ENCODE measurements at places on chromosomes 12 and 14. TPM values are rescaled to one million over a fixed set of nuclear protein-coding genes. Genes with fewer than 3 reads are reported as not detected.

DNA sequence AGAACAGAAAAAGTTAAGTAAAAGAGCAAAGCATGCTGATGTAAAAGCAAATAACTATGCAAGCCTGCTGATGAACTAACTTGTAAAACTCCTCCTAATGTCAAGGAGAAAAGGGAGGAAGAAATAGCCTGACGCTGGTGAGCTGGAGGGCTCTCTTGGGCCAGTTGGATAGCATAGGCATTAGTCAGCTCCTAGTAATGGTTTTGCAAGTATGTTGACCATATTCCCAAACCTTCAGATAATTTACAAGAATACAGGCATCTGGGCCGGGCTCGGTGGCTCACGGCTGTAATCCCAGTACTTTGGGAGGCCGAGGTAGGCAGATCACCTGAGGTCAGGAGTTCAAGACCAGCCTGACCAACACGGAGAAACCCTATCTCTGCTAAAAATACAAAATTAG lies 871.4 kb downstream of the C12orf50 start:
- no peaks in the 10 kb centered on the region for H3K36me3 ChIP-seq
- H3K27me3 ChIP-seq: no peaks in the 10 kb centered on the region
- no peak overlapping the region for H3K27ac ChIP-seq
- no peak for DNase-seq
- no peaks in the 10 kb centered on the region for H3K4me1 ChIP-seq
- no peak overlapping the region for H3K4me3 ChIP-seq

GRCh38 chr12:119630962-119631550 lies 36.9 kb upstream of the PRKAB1 start:
- no peak overlapping the region for H3K4me3 ChIP-seq
- no peaks in the 10 kb centered on the region for H3K36me3 ChIP-seq
- H3K27ac ChIP-seq: no peak overlapping the region
- peaks cover 19% of the 10 kb centered on the region for H3K27me3 ChIP-seq
- no peaks in the 10 kb centered on the region for H3K4me1 ChIP-seq

DNA sequence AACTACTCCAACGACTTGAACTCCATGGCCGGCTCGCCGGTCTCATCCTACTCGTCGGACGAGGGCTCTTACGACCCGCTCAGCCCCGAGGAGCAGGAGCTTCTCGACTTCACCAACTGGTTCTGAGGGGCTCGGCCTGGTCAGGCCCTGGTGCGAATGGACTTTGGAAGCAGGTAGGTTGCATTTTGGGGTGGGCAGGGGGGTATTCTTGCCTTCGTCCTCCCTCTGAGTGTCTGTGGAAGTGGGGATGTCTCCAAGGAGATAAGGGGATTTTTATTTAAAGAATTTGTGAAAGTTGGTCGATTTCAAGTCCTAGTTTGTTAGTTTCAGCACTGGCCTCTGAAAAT lies 1.3 kb downstream of the ASCL1 start:
- H3K27ac ChIP-seq: no peak overlapping the region
- peaks cover 80% of the 10 kb centered on the region for H3K27me3 ChIP-seq
- peaks cover 28% of the 10 kb centered on the region for H3K4me1 ChIP-seq
- H3K36me3 ChIP-seq: no peaks in the 10 kb centered on the region

- H3K4me1 ChIP-seq: no peaks in the 10 kb centered on the region
- DNase-seq: no peak
- no peaks in the 10 kb centered on the region for H3K36me3 ChIP-seq
- no peak overlapping the region for H3K27ac ChIP-seq
- peaks cover 30% of the 10 kb centered on the region for H3K27me3 ChIP-seq
- H3K4me3 ChIP-seq: no peak overlapping the region
These were observed 407.5 kb downstream of the MED13L start for GRCh38 chr12:115870021-115870420.

- peak overlapping the region; percentile 89 for H3K27ac ChIP-seq
- no peaks in the 10 kb centered on the region for H3K27me3 ChIP-seq
- H3K4me3 ChIP-seq: peak overlapping the region; percentile 63
These were observed 165.2 kb downstream of the VRK1 start for GRCh38 chr14:96962337-96962736.

DNA sequence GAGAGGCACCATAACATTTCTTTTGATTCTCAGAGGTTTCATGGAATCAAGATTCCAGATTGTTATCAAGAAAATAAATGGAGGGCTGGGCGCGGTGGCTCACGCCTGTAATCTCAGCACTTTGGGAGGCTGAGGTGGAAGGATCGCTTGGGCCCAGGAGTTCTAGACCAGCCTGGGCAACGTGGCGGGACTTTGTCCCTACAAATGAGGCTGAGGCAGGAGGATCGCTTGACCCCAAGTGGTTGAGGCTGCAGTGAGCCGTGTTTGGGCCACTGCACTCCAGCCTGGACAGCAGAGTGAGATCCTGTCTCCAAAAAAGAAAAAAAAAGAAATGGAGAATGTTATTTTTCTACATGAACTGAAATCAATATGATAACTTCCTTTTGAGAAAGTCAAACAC lies 1.3 kb downstream of the SLC39A9 start:
- H3K4me3 ChIP-seq: peak overlapping the region; percentile 89
- no peak for DNase-seq

GRCh38 chr14:98816720-98817119 lies 455.3 kb downstream of the BCL11B start:
- H3K27ac ChIP-seq: no peak overlapping the region
- DNase-seq: no peak
- no peak overlapping the region for H3K4me3 ChIP-seq
- no peaks in the 10 kb centered on the region for H3K36me3 ChIP-seq
- H3K4me1 ChIP-seq: no peaks in the 10 kb centered on the region

DNA sequence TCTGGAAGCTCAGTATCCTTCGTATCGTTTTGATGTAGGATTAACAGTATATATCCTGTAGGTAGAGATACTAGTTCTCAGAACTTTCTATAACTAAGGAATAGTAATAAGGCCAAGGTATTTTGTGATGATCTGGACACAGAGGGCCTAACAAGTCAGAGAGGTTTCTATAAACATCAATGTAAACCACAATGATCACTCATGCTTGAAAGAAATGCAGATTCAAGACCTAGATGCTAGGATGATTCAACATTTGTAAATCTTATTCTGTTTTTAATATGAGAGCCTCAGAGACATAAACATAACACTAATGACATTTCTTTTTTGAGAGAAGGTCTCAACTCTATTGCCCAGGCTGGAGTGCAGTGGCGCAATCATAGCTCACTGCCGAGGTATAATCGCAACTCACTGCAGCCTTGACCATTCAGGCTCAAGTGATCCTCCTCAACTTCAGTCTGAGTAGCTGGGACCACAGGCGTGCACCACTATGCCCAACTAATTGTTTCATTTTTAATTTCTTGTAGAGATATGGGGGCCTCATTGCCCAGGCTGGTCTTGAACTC lies 16.2 kb downstream of the SUPT16H start:
- H3K36me3 ChIP-seq: peaks cover 96% of the 10 kb centered on the region
- H3K4me1 ChIP-seq: peaks cover 3% of the 10 kb centered on the region
- DNase-seq: no peak

- H3K27me3 ChIP-seq: no peaks in the 10 kb centered on the region
- DNase-seq: peak; percentile 22
- H3K27ac ChIP-seq: peak overlapping the region; percentile 30
- H3K4me1 ChIP-seq: peaks cover 68% of the 10 kb centered on the region
- peak overlapping the region; percentile 55 for H3K4me3 ChIP-seq
These were observed 153.8 kb downstream of the MED13L start for GRCh38 chr12:116123451-116124258.

- H3K36me3 ChIP-seq: peaks cover 34% of the 10 kb centered on the region
- DNase-seq: peak; percentile 37
- no peaks in the 10 kb centered on the region for H3K27me3 ChIP-seq
- H3K4me3 ChIP-seq: peak overlapping the region; percentile 87
- peak overlapping the region; percentile 97 for H3K27ac ChIP-seq
These were observed 120.0 kb downstream of the PRICKLE1 start for GRCh38 chr12:42469355-42470175.

DNA sequence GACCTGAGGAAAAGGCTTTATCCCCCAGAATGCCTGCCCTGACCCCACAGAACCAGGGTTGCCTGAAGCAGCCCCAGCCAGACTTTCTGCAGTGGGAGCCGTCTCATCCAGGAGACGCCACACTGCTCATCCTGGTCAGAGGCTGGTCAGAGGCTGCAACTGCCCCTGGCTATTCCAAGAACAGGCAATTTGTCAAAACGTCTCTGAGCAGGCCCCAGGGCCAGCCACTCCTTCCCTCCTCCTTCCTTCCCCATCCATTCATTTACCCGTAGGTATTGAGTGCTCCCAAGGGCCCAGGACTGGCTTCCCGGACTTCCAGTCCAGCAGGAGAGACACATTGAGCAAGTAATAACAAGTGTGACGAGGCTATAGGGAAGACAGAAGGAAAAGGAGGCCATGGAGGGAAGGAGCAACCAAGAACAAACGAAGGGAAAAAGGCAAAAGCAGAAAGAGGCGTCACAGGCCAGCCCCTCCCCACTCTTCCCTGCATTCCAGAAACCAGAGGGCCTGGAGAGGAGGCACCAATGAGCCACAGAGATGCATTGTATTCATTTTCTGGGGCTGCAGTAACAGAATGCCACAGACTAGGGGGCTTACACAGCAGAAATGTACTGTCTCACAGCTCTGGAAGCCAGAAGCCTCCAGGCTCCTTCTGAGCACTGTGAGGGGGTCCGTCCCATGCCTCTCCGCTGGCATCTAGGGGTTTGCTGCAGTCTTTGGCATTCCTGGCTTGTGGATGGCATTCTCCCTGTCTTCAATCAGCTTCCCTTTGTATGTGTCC lies 21.0 kb upstream of the CD9 start:
- H3K4me1 ChIP-seq: no peaks in the 10 kb centered on the region
- no peak for DNase-seq
- peaks cover 22% of the 10 kb centered on the region for H3K27me3 ChIP-seq
- no peaks in the 10 kb centered on the region for H3K36me3 ChIP-seq
- H3K4me3 ChIP-seq: no peak overlapping the region

GRCh38 chr14:99038431-99038820 lies 233.6 kb downstream of the BCL11B start:
- no peak overlapping the region for H3K4me3 ChIP-seq
- H3K27ac ChIP-seq: no peak overlapping the region
- no peaks in the 10 kb centered on the region for H3K27me3 ChIP-seq
- no peak for DNase-seq

GRCh38 chr12:46430340-46430948 lies 57.9 kb upstream of the SLC38A2 start:
- H3K27ac ChIP-seq: peak overlapping the region; percentile 62
- DNase-seq: no peak
- no peak overlapping the region for H3K4me3 ChIP-seq
- peaks cover 10% of the 10 kb centered on the region for H3K4me1 ChIP-seq
- H3K27me3 ChIP-seq: no peaks in the 10 kb centered on the region
- H3K36me3 ChIP-seq: peaks cover 6% of the 10 kb centered on the region

DNA sequence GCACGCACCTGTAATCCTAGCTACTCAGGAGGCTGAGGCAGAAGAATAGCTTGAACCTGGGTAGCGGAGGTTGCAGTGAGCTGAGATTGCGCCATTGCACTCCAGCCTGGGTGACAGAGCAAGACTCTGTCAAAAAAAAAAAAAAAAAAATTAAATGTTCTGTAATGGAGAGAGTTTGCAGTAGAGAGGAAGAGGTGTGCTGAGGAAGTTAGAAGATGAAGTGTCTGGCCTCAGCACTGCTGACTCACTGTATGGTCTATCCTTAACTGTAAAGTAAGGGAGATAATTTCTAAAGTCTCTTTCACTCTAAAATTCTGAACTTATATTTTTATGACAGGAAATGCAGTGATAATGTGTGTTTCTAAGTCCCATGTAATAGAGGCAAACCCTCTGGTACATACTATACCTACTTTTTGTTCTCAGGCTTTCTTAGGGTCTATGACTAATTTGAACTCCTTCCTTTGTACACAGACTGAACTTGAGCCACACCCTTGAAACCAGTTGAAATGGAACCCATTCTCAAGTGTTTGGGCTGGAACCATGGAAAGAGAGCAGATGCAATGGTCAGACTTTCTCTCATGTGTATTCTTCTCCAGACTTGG lies 278.1 kb upstream of the FAR2 start:
- H3K4me3 ChIP-seq: no peak overlapping the region
- H3K27me3 ChIP-seq: no peaks in the 10 kb centered on the region
- H3K36me3 ChIP-seq: no peaks in the 10 kb centered on the region
- H3K27ac ChIP-seq: no peak overlapping the region
- no peaks in the 10 kb centered on the region for H3K4me1 ChIP-seq

DNA sequence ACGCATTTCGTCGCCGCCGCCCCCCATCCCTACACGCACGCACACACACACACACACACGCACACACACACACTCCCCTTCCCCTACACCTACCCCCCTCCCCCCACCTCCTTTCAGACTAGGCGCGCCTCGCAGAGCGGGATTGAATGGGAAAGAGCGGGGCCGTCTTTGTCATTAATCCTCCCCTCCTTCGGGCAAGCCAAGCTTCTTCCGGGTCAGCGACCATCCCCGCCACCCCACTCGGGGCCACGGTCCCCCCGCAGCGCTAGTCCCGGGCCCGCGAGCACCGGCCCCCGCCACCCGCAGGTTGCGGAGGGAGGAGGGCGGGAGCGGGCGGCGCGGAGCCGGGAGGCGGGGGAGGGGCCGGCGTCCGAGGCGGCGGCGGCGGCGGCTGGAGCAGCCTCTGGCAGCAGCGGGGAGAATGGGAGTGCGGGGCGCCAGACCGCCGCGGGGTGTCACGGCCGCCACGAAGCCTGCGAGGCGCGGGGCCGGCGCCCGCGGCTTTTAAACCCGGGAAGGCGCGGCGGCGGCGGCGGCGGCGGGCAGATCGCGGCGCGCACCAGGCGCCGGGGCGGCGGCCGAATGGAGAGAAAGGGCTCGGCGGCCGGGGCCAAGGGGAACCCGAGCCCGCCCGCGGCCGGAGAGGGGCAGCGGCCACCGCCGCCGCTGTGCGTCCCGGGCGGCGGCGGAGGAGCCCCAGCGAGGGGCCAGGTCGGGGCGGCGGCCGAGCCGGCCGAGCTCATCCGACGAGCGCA lies at the start of gene TTC9:
Gene TTC9, plus strand, starts transcription at position 369 of the 755 bp plus-strand sequence. Its CDS starts 214 bp downstream, at position 583.
- H3K4me3 ChIP-seq: peak within 1 kb of the TSS; percentile 97
- peaks cover 71% of the 10 kb centered on the region for H3K4me1 ChIP-seq
- H3K36me3 ChIP-seq: peaks cover 17% of the 10 kb centered on the region
- DNase-seq: peak; percentile 52

- peaks cover 4% of the 10 kb centered on the region for H3K4me1 ChIP-seq
- H3K36me3 ChIP-seq: no peaks in the 10 kb centered on the region
- no peaks in the 10 kb centered on the region for H3K27me3 ChIP-seq
- H3K4me3 ChIP-seq: no peak overlapping the region
- DNase-seq: no peak
These were observed 10.4 kb upstream of the MED13L start for GRCh38 chr12:116287842-116288301.

- H3K4me3 ChIP-seq: peak overlapping the region; percentile 92
- peak overlapping the region; percentile 41 for H3K27ac ChIP-seq
- peaks cover 3% of the 10 kb centered on the region for H3K27me3 ChIP-seq
- H3K4me1 ChIP-seq: peaks cover 39% of the 10 kb centered on the region
- DNase-seq: peak; percentile 26
These were observed 1.6 kb downstream of the DPF3 start for GRCh38 chr14:72892103-72892878.

- no peaks in the 10 kb centered on the region for H3K4me1 ChIP-seq
- no peak for DNase-seq
- H3K27me3 ChIP-seq: peaks cover 8% of the 10 kb centered on the region
- H3K4me3 ChIP-seq: no peak overlapping the region
- no peak overlapping the region for H3K27ac ChIP-seq
These were observed 22.8 kb upstream of the DHRS4 start for GRCh38 chr14:23930742-23931141.

- H3K4me1 ChIP-seq: no peaks in the 10 kb centered on the region
- peaks cover 11% of the 10 kb centered on the region for H3K27me3 ChIP-seq
- no peaks in the 10 kb centered on the region for H3K36me3 ChIP-seq
- no peak overlapping the region for H3K27ac ChIP-seq
- no peak for DNase-seq
These were observed 77.7 kb downstream of the KCNK10 start for GRCh38 chr14:88245321-88245720.

The KLRG1 gene
- total RNA-seq: 1.9 TPM

The TBX5 gene
- total RNA-seq: not detected

The ABCD2 gene
- total RNA-seq: 1.8 TPM

The DPPA3 gene
- total RNA-seq: not detected

The A2ML1 gene
- total RNA-seq: not detected

The ANO2 gene
- total RNA-seq: not detected

The RAD52 gene
- total RNA-seq: 15.0 TPM

All from activated B cell treated with CpG ODN at 0.5 μM for 24 hours (primary cell).